Aorta (tissue), 5 donors: ENCODE measurements at places on chromosomes 6 and 20.

DNA sequence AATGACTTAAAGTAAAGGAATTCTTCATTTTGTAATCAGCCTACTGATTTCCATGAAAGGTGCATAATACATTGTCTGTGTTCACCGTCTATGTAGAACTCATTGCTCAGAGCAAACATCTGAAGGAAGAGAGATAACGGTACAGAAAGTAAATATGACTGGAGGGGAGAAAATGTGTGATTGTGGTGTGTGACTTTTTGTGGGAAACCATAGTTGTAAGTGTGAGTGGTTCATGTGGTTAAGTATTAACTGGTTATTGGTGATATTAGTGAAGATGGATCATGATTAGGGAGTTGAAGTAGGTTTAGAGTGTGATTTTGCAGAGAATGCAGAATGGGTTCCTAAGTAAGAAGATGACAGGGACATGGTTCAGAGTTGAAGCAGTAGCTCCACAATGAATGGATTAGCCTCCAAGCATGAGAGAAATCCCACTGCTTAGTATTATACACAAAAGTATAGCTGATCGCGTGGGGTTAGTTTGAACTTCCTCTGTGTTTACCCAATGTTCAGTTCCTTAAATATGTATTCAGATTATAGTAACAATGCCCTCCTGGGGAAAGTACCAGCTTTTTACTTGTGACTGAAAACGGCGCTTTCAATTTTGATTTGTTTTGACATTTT lies 368.9 kb downstream of the UTRN start:
- no peak for DNase-seq

GRCh38 chr6:1491025-1491424 lies 101.6 kb downstream of the FOXF2 start:
- DNase-seq = no peak

DNA sequence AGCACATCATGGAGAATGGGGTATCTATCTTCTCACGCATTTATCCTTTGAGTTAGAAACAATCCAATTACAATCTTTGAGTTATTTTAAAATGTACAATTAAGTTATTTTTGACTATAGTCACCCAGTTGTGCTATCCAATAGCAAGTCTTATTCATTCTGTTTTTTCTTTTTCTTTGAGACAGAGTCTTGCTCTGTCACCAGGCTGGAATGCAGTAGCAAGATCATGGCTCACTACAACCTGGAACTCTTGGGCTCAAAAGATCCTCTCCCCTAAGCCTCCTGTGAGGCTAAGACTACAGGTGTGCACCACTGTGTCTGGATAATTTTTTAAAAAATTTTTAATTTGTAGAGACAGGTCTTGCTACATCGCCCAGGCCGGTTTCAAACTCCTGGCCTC lies 201.5 kb upstream of the ZNF217 start:
- DNase-seq = no peak

- DNase-seq = peak; percentile 84
Observed at GRCh38 chr6:2021713-2022125, 223.7 kb downstream of the GMDS start.

DNA sequence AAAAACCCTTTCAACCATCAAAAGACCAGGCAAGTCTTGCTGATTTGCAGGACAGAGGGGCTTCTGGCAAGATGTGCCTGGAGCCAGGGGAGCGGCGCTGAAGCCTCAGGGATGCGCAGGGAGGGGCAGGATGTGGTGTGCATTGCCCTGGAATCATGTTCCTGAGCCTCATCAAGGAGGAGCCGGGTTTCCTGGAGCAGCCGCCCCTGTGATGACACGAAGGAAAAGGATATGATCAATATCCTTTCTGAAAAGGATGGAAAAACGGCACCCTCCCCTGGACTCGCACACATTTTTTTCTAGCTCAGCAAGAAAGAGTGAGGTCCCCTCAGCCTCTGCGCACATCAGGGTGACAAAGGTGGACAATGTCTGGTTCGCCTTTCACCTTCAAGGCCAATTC lies 173.1 kb upstream of the SSTR4 start:
- DNase-seq = no peak

DNA sequence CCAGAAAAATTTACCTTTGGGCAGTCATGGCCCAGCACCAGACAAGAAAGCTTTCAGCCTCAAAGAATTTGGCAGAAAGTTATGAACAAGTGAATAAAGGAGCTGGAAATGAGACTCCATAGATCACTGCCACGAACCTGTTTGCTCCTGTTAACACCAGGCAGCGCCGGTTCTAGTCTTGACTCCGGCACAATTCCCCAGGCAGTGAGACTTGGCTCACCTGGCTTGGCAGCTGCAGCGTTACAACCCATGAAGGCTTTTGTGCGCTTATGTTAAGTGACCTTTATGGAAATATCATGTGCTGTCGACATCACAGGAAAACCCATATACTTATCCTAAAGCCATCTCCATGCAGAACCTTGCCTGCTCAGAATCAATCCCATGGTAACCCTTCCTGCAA lies 22.2 kb upstream of the FOXC1 start:
- DNase-seq = no peak

DNA sequence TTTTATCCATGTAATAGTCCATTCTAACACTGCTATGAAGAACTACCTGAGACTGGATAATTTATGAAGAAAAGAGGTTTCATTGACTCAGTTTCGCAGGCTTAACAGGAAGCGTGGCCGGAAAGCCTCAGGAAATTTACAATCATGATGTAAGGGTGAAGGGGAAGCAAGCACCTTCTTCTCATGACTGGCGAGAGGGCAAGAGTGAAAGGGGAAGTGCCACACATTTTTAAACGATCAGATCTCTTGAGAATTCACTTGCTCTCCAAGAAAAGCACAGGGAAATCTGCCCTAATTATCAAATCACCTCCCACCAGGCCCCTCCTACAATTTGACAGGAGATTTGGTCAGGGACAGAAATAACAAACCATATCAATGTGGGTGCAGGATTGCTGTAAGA lies 859.7 kb downstream of the EPHA7 start:
- DNase-seq = no peak

- no peak for DNase-seq
Observed at GRCh38 chr6:34236131-34236442, 586 bp upstream of the HMGA1 start.

- DNase-seq = no peak
Observed at GRCh38 chr20:62096421-62097380, 25.6 kb upstream of the LSM14B start.

DNA sequence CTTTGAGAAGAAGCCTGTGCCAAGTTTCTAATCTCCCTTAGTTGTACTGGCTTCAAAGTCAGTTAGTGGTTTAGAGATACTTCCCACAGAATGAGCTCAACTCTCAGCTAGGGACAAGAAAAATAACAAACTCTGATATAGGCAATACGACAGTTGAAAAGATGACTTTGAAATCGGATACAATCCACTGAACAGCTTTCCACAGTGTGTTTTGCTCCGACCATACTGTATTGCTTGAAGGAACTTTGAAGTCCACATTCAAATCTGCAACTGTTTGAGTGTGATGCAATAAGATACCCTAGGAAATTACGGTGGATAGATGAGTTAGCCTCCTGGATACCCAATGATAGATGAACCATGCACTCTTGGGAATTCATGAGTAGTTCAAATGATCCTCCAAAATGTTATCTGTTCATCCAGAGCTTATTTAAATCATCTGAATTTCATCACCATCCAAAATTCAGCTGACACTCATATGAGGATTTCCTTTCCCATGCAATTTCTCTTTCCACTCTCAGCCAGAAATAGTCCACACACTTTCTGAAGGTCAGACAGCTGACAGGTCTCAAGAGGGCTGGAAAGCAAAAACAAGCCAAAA lies 443.8 kb downstream of the HAO1 start:
- no peak for DNase-seq

DNA sequence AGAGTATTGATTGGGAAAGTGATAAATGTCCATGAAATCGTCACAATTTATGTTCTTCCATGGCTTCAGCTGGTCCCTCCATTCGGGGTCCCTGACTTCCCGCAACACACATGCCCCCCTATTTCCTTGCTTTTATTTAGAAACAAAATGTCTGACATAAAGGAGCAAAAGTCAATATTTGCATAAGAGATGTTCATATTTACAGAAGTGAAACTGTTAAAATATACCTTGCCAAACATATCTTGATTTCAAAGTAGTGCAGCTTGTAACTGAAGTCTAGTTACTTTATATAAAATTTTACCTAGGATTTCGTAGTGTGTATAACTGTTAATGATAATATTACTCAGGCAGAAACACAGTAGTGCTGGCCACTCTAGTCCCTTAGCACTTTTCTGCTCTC lies 548.9 kb upstream of the ADGRB3 start:
- DNase-seq = no peak

DNA sequence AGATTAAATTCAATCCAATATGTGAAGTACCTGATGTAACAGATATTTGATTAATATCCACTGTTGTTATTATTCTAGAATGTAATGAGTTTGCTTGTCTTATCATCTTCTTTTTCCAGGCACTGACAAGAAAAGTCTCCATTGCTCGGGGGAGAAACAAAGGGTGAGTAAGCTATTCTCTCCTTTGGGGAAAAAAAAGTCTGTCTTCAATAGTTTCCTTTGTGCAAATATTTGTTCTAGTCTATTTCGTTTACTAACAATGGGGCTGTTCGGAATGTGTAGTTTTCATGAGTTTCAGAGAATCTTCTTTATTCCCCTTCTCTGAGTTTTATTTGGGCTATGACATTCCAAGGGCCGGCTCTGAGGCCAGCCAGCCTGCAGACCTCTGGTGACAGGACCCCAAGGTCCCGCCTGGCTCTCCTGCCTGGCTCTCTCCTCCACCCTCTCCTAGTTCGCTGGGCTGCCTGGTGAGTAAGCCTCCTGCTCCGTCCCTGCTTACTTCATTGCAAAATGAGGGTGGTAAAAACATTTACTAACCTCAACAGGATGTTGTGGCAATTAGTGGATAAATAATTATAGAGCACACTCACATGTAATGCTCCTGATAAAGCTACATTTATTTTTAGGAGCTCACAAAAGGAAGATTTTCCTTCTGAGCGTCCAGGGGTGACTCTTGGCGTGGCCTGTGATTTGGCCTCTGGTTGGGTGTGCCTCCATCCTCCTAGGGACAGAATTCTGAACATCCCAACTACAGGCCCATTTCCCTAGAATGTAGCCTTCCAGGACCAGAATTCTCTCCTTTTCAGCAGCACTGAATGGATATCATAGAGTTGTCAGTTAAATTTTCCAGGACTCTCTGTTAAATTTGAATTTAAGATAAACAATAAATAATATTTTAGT lies 43.1 kb upstream of the SNX9 start:
- DNase-seq = no peak

DNA sequence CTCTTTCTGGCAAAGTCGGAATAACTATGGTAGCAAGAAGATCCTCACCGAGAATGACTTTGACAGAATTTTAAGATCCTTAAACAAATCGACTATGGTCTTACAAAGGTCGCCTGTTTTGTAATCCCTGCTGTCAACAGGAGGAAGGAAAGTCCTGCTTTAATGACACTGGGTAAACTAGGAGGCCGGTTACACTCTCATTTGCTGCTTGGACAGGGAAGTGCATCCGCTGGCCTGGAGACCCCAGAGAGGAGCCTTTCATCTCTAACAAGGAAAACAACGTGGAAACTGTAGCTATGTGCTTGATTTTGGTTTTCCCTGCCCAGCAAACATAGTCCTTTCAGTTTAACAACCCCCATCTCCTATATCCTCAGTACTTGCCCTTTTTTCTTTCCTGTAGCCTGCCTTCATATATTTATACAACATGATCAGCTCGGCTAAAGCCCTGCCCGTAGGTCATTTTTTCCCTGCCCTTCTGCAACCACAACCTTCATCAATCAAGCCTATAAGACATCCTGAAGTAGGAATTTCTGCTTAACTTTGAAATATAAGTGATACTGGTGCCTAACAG lies 97.2 kb upstream of the RIN2 start:
- no peak for DNase-seq
